Naive thymus-derived CD8-positive, alpha-beta T cell (primary cell): ENCODE measurements at places on chromosomes 16 and 17.

DNA sequence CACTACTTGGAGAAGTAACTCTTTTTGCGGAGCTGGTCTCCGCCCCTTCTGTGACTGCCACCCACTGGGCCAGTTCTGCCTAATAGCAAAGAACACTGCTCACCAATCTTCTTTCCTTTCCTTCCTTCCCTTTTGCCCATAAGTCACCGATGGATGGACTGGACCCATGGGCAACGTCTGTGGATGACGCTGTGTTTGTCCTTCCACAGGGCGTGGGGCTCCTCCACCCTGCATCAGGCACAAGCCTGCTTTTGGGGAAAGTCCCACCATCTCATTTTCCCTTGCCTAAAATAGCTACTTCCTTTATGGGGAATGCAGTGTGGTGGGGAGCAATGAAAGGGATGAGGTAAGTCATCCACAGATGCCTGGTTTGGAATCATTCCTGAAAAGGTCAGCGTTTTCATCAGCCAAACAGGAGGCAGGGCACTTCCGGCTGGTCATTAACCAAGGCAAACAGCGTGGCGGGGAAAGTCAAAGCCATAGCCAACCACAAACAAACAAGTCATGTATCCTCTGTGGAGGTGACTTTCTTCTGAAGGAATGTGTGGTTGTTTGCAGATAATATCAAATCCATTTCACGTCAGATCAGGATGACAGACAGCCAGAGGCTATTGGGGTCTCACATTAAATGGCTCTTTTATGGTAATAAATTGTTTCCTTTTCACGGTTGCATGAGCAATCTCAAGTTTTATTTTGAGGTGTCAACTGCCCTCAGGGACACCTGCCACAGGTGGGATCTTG is 30.7 kb upstream of the MED9 start:
- H3K27me3 ChIP-seq = no peaks in the 10 kb centered on the region
- H3K27ac ChIP-seq = no peak overlapping the region
- no peaks in the 10 kb centered on the region for H3K4me1 ChIP-seq
- no peaks in the 10 kb centered on the region for H3K36me3 ChIP-seq
- DNase-seq = no peak

- H3K36me3 ChIP-seq = peaks cover 67% of the 10 kb centered on the region
- H3K27ac ChIP-seq = no peak overlapping the region
- H3K4me3 ChIP-seq = no peak overlapping the region
- no peaks in the 10 kb centered on the region for H3K4me1 ChIP-seq
- no peak for DNase-seq
Observed at GRCh38 chr16:47284999-47285398, 141.3 kb upstream of the NETO2 start.

DNA sequence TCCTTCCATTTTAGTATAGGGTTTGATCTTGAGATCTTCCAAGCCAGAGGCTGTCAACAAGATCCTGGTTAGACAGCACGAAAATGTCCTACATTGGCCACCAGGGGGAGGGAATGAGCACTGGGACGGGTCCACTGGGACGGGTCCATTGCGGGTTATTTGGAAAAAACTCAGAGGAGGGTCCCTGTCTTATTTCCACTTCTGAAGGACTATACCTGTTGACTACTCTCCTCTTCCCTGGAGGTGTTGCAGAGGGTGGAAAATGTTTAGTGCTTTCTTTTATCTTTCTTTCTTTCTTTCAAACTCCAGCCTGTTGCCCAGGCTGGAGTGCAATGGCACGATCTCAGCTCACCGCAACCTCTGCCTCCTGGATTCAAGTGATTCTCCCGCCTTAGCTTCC is 2.5 kb downstream of the TTLL6 start:
- H3K4me3 ChIP-seq = no peak overlapping the region
- DNase-seq = peak; percentile 37
- no peaks in the 10 kb centered on the region for H3K36me3 ChIP-seq
- H3K27ac ChIP-seq = no peak overlapping the region
- H3K4me1 ChIP-seq = peaks cover 22% of the 10 kb centered on the region

- H3K36me3 ChIP-seq = no peaks in the 10 kb centered on the region
- no peak overlapping the region for H3K4me3 ChIP-seq
- no peak for DNase-seq
- no peaks in the 10 kb centered on the region for H3K27me3 ChIP-seq
Observed at GRCh38 chr17:77849239-77849638, 109.3 kb upstream of the TNRC6C start.

DNA sequence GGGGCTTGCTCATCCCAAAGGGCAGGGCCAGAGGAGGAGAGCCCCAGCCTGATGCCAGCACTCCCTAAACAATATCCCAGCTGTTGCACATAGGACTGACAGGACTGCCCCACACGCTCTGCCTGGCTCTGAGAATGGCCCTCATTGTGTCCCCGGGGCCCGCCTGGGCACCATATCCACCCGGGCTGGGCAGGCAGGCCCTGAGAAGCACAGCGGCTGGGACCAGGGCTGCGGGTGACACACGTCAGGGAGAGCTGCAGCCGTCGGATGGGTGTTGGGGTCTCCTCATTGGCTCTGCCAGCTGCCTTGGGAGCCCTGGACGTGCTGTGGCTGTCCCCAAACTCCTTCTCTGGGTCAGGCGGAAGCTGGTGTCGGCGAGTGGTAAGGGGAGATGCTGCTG is 4.2 kb downstream of the BCAR1 start:
- peaks cover 57% of the 10 kb centered on the region for H3K27me3 ChIP-seq
- DNase-seq = no peak
- H3K36me3 ChIP-seq = no peaks in the 10 kb centered on the region
- H3K4me3 ChIP-seq = no peak overlapping the region
- H3K27ac ChIP-seq = no peak overlapping the region

GRCh38 chr16:28180655-28181460 is 30.9 kb downstream of the XPO6 start:
- no peaks in the 10 kb centered on the region for H3K27me3 ChIP-seq
- peaks cover 45% of the 10 kb centered on the region for H3K4me1 ChIP-seq
- DNase-seq = no peak

GRCh38 chr17:50564916-50565315 is 4.4 kb downstream of the CACNA1G start:
- no peaks in the 10 kb centered on the region for H3K36me3 ChIP-seq
- DNase-seq = no peak
- peaks cover 73% of the 10 kb centered on the region for H3K27me3 ChIP-seq
- peak overlapping the region; percentile 18 for H3K4me3 ChIP-seq

GRCh38 chr17:32755045-32755805 is 121.7 kb downstream of the MYO1D start:
- H3K36me3 ChIP-seq = no peaks in the 10 kb centered on the region
- no peak overlapping the region for H3K27ac ChIP-seq
- H3K4me3 ChIP-seq = no peak overlapping the region
- no peak for DNase-seq
- H3K4me1 ChIP-seq = peaks cover 12% of the 10 kb centered on the region
- H3K27me3 ChIP-seq = no peaks in the 10 kb centered on the region

DNA sequence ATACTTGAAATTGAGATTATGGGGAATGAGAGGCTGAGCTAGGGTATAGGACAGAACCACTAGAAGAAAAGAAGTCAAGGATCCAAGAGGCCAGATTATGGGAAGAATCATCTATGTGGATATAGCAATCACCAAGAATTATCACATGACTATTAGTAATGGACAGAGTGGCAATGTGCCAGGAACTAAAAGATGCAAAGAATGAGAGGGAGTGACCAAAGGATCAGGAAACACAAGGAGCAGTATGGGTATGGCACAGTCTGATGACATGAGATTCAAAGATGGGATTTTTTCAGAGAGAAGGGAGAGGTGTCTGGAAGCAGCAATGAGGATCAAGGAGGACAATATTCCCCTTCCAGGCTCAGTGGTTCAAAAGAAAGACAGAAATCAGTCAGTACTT is 212.2 kb downstream of the AATF start:
- no peaks in the 10 kb centered on the region for H3K27me3 ChIP-seq
- H3K4me3 ChIP-seq = no peak overlapping the region
- no peak for DNase-seq
- H3K4me1 ChIP-seq = no peaks in the 10 kb centered on the region
- peaks cover 50% of the 10 kb centered on the region for H3K36me3 ChIP-seq
- no peak overlapping the region for H3K27ac ChIP-seq

GRCh38 chr17:247767-248166 is 66.3 kb upstream of the DOC2B start:
- peak overlapping the region; percentile 79 for H3K27ac ChIP-seq
- no peaks in the 10 kb centered on the region for H3K36me3 ChIP-seq
- no peak overlapping the region for H3K4me3 ChIP-seq
- no peaks in the 10 kb centered on the region for H3K4me1 ChIP-seq
- H3K27me3 ChIP-seq = no peaks in the 10 kb centered on the region

DNA sequence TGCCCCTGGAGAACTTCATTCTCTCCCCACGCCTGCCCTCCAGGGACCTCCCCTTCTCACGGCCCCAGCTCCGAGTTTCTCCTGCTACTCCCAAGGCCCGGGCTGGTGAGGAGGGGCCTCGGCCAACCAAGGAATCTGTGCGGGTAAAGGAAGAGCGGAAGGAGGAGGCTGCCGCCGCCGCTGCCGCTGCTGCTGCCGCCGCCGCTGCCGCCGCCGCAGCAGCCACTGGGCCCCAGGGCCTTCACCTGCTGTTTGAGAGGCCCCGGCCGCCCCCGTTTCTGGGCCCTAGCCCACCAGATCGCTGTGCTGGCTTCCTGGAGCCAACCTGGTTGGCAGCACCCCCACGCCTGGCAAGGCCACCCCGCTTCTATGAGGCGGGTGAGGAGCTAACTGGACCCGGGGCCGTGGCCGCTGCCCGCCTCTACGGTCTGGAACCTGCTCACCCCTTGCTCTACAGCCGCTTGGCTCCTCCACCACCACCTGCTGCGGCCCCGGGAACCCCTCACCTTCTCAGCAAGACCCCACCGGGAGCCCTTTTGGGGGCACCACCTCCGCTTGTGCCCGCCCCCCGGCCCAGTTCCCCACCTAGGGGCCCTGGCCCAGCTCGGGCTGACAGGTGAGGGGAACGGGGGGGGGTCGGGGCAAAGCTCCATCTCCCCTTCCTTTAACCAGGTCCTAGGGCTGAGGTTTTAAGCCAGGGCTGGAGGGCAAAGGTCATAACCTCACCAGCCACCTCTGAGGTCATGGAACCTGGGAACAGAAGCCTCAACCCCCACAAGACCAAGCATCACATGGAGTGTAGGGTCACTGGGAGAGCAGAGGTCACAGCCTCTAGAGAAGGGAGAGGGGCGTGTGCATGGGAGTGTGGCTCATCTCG is 11.0 kb downstream of the FBRS start:
- DNase-seq = no peak
- no peak overlapping the region for H3K4me3 ChIP-seq
- H3K4me1 ChIP-seq = peaks cover 7% of the 10 kb centered on the region
- H3K36me3 ChIP-seq = no peaks in the 10 kb centered on the region
- no peak overlapping the region for H3K27ac ChIP-seq

DNA sequence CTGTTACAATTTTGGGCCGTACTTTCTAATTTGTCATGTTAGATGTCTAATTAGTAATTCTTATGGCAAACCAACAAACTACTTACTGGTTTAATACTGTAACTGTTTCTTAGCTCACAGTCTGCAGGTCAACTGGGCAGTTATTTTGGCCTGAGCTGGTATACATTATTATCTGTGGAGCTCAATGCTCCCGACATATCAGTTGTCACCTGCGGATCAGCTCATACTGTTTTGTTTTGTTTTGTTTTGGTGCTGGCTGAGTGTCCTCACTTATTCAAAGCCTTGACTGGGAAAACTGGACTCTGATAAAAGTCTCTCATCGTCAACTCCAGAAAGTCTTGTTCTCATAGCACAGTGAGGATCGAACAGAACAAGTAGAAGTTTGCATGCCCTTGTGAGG is 1060.6 kb upstream of the CDH8 start:
- DNase-seq = no peak
- H3K4me3 ChIP-seq = no peak overlapping the region
- no peaks in the 10 kb centered on the region for H3K4me1 ChIP-seq
- H3K27ac ChIP-seq = no peak overlapping the region
- no peaks in the 10 kb centered on the region for H3K27me3 ChIP-seq

GRCh38 chr17:3792481-3792880 is 8.5 kb downstream of the ITGAE start:
- H3K36me3 ChIP-seq = no peaks in the 10 kb centered on the region
- H3K4me1 ChIP-seq = peaks cover 36% of the 10 kb centered on the region
- DNase-seq = no peak
- no peak overlapping the region for H3K4me3 ChIP-seq
- no peak overlapping the region for H3K27ac ChIP-seq
- no peaks in the 10 kb centered on the region for H3K27me3 ChIP-seq

DNA sequence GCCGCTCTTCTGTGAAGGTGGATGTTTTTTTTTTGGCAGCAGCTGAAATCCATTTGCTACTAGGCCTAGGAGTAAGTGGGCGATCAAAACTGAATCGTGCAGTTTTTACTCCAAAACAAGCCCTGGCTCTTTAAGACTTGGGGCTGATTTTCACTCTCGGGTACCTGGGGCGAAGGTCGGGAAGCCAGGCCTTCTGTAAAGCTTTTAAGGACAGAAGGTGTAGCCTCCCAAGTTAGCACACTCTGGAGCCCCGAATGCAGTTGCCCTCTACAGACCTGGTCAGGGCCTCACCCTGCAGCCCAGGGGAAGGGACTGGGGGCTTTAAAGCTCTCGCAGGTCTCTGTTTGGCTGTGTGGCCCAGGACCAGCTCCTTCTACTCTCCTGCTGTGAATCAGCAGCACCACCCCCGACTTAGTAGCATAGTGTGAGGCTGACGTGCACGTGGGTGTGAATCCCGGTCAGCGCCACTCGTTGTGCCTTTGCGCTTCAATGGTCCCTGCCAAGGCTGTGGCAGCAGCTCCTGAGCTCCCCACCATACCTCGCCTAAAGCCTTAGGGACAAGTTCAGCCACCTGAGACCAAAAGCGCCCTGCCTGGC is 49.9 kb downstream of the TMEM235 start:
- no peak overlapping the region for H3K4me3 ChIP-seq
- no peak for DNase-seq
- no peak overlapping the region for H3K27ac ChIP-seq
- H3K4me1 ChIP-seq = peaks cover 3% of the 10 kb centered on the region
- no peaks in the 10 kb centered on the region for H3K27me3 ChIP-seq

- DNase-seq = no peak
- peaks cover 6% of the 10 kb centered on the region for H3K4me1 ChIP-seq
- no peak overlapping the region for H3K27ac ChIP-seq
Observed at GRCh38 chr17:68792873-68793272, 162.3 kb downstream of the ABCA8 start.

DNA sequence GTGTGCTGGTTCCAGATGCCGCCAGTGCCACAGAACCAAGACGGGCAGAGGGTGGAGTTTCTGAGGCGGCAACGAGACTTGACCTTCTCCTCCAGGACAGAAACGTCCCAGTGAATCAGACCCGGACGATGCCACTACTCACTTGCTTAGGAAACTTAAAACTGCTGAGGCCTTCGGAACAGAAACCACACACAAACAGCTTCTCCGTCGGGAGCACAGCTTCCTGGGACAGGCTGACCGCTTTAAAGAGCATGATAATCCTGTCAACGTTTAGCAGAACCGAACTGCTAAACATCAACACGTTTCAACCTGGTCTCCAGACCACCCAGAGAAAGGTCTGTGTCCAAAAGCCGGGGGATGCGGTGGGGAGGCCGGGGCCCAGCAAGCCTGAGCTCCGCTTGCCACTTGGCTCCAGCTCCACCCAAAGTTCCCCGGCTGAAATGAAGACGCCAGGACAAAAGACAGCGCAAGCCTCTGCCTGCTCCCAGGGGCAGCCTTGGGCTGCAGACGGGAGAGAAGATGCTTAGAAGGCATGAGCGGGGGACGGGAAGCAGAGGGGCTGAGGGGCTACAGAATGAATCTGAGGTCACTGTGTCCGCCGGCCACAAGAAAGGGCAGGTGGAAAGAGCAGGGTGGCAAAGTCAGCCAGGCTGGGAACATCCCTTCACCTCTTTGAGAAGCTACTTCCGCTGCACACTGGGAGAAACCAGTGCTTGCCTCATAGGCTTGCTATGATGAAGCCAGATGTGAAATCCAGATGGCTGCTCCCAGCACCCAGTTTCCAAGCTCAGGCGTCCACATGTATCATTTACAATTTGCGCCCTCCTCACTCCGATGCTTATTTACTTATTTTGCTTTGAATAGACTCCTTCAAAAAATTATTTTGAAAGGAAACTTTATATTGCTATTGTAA is 69.0 kb downstream of the MRM3 start:
- no peak overlapping the region for H3K27ac ChIP-seq
- DNase-seq = no peak
- H3K4me1 ChIP-seq = peaks cover 2% of the 10 kb centered on the region
- peaks cover 51% of the 10 kb centered on the region for H3K27me3 ChIP-seq
